Stimulated activated CD8-positive, alpha-beta memory T cell treated with anti-CD3 and anti-CD28 coated beads, Interleukin-7, amount 100 ng/mL, for 1 hour (primary cell): ENCODE measurements at places on chromosomes 2 and 18.

DNA sequence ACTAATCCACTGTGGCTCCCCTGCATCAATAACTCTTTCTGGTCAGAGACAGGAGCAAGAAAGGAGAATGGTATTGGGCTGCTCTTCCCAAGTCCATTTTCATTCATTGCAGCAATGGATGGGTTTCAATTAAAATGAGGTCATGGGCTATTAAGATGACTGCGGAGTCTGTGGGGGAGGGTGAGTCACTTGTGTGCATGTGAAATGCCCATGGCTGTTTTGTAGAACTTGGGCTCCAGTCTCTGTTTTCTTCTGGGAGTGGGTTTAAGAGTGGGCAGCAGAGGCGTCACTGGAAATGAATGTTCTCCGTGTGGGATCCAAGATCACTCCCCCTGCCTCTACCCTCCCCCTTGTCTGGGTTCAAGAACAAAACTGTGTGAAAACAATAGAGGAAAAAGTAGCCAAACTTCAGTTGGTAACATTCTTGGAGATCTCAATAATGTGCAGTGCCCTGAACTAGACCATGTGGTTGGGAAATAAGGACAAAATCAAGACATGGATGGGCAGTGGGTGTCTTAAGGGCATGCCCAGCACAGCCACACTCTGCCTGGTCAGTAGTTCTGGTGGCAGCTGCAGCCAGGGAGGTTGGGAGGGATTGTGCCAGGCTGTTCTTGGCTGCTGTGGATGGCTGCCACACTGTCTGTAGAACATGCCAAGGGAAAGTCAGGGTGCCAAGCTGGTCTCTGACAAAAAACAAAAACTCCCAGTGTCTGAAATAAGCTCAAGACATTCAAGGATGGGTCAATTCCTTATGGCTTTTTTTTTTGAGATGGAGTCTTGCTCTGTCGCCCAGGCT lies 68.2 kb upstream of the CXCR4 start:
- no peak for DNase-seq

GRCh38 chr2:237547841-237548416 lies 18.4 kb upstream of the PRLH start:
- DNase-seq = no peak

- no peak for DNase-seq
Measured at GRCh38 chr2:133713049-133713580, 144.9 kb upstream of the NCKAP5 start.

- no peak for DNase-seq
Measured at GRCh38 chr18:8750954-8751415, 45.6 kb downstream of the MTCL1 start.

GRCh38 chr2:85753525-85754312 lies at the start of gene ATOH8:
Gene ATOH8 (plus strand): TSS chr2:85753991. CDS start chr2:85754190, 199 bp downstream.
- no peak for DNase-seq

DNA sequence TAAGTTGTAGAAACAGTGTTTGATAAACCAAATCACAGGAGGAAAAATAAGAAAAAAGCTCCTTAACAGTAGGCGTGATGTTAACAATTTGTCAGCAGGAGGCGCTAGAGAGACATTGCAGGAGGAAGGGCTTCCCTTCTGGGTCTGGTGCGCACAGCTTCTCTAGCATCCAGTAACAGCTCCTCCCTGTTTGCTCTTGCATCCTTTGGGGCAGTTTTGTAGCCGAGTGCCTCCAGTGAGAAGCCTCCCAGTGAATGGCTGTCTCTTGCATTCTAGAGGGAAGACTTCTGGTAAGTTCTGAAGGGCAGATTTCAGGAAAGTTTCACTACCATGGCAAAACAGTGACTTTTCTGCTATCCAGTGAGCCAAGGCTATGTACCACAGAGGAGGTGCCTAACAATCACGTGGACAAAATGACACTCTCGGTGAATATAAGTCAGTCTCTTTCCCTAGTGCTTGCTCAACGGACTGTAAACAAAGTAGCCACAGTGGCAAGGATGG lies 9.5 kb upstream of the ZNF396 start:
- peak; percentile 25 for DNase-seq

DNA sequence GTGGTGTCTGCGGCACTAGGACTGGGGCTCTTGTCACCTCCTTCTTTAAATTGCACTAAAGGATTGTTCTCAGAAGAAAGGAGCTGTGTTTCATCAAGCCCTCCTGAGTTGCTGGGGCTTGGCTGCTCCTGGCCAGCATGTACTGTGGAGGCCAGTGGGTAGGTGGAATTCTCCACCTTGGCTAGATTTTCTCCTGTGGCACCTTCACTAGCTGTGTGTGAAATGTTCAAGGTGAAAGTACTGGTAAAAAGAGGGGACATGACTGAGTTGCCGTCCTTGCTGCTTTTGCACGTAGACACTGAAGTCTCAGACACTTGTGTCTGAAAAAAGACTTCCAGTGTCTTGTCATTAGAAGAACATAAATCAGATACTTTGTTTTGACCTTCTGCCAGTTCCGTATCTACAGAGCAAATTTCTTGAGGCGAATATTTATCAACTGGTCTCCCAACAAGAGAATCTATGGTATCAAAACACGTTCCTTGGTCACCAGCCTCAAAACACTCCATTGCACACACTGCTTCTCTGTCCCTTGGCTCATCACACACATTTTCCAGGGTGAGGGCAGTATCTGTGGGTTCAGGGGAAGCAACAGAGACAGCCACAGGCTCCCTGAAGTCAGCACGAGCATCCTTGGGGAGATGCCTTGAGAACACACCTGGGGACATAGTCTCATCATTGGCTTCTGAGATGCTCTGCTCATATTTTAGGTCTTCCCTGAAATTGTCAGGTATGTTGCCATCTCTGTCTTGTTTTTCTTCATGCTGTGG lies 91.4 kb downstream of the ALPK2 start:
- no peak for DNase-seq
